Mammary epithelial cell (primary cell): ENCODE measurements at places on chromosomes 4 and X.

DNA sequence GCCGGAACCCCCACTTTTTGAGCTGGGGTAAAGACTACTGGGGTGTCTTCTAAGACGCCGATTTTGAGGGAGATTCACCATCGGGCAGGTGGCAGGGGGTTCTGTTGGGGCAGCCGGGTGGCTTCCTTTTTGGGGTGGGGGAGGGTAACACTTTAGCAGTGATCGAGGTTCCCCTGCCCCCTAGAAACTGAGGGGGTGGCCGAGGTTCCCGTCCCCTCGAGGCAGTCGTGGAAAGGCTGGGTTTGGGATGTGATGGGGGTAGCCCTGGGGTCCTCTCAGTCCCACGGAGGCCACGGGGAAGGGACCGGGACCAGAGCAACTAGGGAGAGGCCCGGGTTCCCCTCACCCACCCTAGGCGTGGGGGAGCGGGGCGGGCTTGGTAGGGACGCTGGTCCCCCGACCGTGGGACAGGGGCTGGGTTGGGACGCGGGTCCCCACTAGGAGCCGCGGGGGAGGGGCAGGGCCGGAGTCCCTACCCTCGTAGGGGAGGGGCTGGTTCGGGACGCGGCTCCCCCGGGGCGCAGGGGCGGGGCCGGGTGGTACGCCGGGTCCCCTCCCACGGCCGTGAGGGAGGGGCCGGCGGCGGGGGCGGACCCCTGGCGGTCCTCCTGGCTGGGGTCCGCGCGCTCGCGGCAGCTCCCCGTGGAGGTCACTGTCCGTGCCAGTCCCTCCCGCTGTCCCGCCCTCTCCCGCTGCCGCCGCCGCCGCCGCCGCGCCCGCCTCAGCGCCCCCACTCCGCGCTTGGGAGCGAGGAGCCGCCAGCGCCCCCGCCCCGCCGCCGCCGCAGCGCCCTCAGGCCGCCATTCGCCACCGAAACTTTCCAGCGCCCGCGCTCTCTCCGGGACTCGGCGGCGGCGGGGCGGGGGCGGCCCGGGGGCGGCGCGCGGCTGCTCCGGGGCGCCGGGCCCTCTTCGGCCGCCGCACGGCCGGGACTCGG, at the start of gene TBL1X:
Gene TBL1X, plus strand, starts transcription at position 624 of the 937 bp plus-strand sequence. CDS start 188,529 bp downstream, outside the sequence.
- no peak for DNase-seq

- DNase-seq = no peak
Observed at GRCh38 chrX:9144701-9145241, 110.8 kb upstream of the FAM9B start.

DNA sequence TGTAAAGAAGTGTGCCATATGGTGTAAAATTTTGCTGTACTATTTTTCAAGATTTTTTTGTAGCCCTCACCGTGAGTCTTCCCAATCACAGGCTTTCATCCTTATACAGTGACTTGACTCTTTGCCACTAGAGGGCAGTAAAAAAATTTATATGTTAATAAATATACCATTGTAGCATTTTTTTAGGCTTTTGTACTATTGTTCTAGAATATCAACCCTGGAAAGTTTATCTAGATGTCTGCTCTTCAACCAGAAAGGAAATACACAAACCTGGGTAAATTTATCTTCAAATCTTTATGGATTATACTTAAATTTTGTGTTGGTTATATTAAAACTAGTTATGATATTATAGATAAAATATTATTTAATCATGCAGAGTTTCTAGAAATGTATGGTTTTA, 235.3 kb downstream of the TENM3 start:
- peak; percentile 20 for DNase-seq

- no peak for DNase-seq
Observed at GRCh38 chr4:6474053-6474568, 1.7 kb upstream of the PPP2R2C start.

DNA sequence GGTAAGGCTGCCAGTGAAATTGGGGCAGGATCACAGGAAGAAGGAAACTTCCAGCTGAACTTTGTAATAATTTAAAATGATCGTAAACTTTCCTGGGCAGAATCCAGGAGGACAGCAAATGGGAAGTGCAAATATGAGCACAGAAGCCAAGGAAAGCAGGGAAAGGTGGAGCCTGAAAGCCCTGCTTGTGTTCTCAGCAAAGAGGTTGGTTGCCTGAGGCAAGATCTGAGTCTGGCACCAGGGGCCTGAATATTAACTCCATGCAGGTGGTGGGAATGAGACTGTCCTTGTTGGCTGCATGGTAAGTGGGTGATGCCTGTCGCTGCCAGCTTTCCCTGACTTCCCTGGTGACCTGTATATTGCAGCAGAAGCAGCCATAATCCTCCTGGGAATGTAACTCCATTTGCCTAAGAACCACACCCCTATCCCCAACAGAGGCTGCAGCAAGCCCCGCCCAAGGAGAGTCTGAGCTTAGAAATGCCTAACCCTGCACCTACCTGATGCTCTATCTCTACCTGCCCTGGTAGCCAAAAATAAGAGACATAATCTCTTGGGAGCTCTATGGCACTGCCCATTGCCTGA, 132.0 kb upstream of the HDX start:
- no peak for DNase-seq

DNA sequence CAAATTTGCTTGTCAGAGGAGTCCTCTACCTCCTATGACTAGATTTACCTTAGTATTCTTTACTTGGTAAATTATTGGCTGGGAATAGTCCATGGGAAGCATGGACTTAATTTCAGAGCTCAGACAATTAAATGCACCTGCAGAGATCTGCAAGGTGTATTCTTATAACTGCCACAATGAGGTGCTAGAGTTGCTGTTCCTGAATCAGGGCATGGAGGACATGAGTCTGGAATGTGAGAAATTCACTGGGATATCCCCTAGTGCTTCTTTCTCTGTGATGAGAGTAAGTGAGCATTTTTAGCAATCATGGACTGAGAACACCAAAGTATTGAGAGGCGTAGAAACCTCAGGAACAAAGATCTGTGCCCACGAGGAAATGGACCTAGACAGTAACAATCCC, 32.9 kb upstream of the GRID2 start:
- no peak for DNase-seq

DNA sequence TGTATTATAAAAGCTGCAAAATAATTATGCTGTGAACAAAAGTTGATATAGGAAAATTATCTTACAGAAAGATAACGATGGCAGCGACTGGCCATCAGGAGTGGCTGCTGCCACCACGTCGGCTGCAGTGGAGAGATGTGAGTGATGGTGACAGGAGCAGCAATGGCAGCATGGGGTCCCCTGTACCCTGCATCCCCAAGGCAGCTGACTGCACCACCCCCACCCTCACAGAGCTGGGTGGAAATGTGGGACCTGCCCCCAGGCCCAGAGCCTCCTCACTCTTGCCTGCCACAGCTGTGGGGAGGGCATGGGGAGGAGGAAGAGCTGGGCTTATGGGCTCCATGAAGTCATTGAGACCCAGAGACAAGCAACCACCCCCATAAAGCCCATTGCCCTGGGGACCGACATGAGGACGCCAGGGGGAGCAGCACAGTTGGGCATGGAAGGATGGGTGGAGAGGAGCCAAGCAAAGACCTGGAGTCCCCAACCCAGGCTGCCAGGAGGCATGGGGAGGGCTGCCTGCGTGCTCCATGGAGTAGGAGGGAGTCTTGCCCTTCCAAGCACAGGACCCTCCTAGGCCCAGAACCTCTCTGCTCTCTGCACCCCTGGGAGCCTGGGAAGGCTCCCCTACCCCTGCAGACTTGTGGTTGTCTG, 1090.5 kb downstream of the PCDH18 start:
- DNase-seq = no peak

GRCh38 chr4:108940149-108940548, 177.3 kb upstream of the ETNPPL start:
- DNase-seq = peak; percentile 79

DNA sequence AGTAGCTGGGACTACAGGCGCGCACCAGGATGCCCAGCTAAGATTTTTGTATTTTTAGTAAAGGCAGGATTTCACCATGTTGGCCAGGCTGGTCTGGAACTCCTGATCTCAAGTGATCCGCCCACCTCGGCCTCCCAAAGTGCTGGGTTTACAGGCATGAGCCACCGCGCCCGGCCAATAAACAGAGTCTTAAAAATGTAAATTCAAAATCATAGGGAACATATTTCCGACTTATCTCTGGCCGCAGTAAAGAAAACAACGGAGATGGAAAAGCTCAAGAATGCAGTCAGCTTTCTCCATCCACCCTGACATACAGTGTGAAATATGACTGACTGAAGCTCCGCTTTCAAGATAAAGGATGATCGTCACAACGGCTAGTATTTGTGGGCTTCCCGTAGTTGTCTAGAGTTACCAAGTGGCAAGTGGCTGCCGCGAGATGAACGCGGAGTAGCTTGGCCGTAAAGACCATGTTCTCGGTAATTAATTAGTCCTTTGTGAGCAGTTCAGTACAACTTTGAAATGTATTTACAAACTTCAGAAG, 495.1 kb upstream of the FAT1 start:
- DNase-seq = no peak

DNA sequence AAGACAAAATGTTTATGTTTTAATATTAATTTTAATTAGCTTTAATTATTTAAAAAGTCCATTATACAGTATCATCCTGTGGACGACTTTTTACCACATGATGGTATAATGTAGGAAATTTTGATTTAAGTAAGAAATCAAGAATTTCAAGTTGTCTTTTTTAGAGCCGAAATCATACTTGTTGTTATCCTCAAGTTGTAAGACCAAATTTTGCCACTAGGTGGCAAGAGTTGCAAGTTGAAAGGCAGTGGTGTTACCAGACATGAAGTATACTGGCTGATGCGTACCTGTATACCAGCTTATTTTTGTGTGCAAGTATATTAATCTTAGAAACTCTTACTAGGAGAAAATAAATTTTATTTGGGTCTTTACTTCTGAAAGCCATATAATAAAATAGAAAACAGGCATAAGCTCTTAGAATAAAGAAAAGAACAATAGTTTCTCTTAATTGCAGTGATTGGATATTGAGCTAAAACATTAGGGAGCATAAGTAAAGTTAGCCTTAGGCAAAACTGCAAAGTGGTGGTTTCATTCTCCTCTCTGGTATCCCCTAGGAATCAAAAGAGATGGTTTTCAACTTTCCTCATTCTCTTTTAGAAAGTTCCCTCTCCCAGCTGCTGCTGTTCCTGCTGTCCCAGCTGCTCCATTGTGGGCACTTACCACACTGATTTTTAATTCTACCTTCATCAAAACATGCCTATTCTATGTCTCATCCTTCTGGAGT, 118.0 kb upstream of the WDFY3 start:
- peak; percentile 56 for DNase-seq

- no peak for DNase-seq
Observed at GRCh38 chr4:79651456-79651855, 243.4 kb upstream of the GK2 start.

DNA sequence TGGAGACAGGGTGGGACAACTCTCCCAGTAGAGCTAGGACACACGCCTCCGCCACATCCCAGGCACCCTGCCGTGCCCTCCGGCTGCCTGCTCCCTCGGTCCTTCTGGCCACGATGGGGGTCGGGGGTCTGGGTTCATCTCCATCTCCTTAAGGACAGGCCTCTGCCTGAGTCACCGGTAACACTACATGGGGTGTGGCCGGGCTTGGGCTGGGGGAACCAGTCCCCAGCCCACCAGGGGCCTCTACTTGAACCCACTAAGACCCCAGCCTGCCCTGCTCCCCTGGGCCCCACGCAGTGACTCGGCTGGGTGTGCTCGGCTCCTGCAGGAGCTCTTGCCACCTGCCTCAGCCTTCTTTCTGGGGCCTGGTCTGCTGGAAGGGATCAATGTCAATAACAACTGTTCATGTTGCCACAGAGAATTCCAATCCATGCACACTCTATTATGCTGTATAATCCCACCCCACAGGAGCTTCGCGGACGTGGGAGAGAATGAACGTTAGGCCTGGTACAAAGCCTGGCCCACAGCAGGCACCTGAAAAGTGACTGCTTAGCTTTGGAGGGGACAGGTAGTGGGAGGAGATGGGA, 177.7 kb upstream of the PSAPL1 start:
- no peak for DNase-seq

DNA sequence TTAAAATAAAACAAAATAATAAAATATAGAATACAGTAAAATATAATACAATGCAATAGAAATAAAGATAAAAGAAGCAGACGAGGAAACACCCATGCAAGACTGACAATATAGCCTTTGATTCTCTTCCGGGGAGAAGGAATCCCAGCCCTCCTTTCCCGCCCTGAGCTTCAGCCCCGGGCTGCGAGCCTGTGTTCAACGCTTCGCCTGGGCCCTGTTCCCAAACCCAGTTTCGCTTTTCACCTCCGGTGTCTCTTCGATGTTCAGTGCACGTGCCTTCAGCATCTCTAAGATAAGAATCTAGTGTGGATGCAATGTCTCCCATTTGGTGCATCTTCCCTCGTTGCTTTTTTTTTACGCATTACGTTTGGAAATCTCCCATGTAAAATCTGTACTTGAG, 38.4 kb upstream of the ARSD start:
- DNase-seq = no peak

DNA sequence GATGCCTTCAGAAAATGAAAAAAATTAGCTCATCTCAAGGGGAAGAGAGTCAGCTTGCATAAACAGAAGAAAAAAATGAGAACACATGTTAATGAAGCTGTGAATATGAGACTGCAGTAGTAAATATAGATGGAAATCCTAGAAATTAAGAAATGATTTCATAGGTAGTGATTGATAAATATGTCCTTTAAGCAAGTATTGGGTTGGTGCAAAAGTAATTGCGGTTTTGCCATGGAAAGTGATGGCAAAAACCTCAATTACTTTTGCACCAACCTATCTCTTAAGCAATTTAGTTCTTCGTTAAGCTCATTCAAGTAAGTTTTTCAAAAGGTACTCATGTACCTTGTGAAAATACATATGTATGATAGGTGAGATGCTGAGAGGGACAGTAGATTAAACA, 400.9 kb downstream of the SH2D1A start:
- no peak for DNase-seq

GRCh38 chr4:52966781-52967180, 104.7 kb downstream of the RASL11B start:
- DNase-seq = no peak

DNA sequence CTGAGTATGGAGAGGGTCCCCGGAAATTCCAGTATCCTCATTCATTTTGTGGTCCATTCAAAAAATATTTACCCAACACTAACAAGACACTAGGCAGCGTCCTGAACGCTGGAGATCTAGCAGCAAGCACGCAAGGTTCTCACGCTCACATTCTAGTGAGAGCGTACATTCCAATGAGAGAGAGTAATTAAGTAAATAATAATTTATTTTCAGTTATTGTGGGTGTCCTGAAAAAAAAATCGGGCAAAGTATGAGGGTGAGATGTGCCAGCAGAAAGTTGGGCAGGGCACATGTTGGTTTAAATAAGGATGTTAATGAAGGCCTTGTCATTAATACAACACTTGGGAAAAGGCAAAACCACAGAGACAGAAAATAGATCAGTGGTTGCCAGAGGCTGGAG, 4.0 kb upstream of the TMEM156 start:
- DNase-seq = peak; percentile 71

DNA sequence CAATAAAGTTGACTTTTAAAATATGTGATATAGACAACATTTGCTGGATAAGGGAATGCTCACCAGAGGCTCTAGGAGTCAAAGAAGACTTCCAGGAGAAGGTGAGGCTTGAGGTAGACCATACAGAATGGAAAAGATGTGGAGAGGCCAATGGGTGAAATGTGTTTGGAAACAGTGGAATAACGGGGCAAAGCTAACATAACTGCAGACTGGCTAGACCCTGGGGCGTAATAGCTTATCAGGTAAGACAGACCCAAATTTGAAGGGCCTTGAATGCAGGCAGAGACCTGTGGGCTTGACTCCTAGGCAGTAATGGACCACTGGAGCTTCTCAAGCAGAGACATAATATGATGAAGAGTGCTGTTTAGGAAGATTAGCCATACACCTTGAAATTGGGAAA, 25.4 kb downstream of the GPC3 start:
- no peak for DNase-seq
